Hypothalamus (tissue), 51 donors: ENCODE measurements at places on chromosomes 11 and 22.

DNA sequence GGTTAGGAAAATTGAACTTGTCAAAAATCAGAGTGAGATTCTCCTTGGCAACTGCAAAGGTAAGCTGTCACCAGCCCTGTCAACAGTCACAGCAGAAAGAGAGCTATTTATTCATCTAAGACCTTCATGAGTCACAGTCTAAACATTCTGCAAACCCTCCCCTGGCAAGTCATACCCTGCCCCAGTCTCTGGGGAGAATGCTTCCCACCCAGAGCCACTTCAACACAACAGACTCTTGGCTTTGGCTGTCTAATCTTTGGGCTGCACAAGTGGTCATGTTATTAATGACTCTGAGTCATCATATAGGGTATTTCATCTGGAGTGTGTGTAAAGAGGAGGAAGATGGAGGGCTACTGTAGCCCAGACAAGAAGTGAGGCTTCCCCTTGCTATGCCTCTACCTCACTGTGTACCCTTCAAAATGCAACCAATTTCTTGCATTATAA, 153.4 kb downstream of the CCDC34 start:
- DNase-seq = no peak

- no peak for DNase-seq
Measured at GRCh38 chr11:2826679-2827056, 58.9 kb downstream of the CDKN1C start.

DNA sequence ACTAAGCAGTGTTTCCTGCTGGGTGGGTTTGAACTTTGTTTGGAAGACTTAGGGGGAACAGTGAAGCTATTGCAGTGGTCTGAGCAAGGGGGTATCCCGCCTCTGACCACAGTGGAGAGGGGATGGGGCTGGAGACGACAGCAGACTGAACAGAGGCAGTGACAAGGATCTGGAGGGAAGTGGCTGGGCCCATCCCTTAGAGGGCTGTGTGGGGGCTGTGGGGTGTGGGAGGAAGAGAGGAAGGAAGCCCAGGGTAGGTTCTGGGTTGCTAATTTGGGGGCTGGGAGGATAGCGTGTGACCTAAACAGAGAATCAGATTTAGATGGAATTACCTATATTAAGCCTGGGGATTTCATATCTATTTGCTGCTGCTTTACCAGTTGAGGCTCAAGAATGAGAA, 70.7 kb downstream of the BMAL1 start:
- no peak for DNase-seq

GRCh38 chr11:31882951-31883392, 71.8 kb upstream of the PAX6 start:
- no peak for DNase-seq

- no peak for DNase-seq
Measured at GRCh38 chr22:43833286-43834240, 21.5 kb upstream of the EFCAB6 start.

DNA sequence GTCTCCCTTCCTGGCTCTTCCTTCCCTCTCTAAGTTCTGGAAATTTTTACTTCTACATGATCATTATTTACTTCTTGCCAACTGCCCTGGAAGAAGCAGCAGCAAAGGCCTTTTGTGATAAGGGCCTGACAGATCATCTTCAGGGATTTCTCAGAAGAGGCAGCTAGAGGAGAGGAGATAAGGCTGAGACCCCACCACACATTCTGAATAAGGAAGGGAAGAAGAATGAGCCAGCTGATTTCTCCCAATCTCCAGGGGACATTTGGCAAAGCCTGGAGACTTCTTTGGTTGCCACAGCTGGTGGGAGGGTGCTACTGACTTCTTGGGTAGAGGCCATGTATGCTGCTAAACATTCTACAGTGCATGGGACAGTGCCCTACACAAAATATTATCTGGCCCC, 122.4 kb upstream of the OR9Q1 start:
- no peak for DNase-seq

DNA sequence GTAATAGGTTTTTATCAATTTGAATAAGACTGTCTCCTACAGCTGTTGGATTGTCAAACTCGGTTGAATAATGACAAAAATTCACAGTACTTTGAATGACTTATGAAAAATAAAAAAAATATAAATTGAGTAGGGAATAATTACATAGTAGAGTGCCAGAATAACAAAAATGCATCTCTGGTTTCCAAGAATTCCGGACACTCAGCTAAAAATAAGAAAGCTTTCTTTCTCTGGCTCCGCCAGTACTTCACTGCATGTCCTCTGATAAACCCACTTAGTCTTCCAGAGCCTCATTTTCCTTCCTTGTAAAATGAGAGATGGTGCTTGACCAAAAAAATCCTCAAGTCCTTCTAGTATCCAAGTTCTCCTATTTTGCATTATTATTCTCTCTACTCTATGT, 374.6 kb upstream of the LUZP2 start:
- no peak for DNase-seq

DNA sequence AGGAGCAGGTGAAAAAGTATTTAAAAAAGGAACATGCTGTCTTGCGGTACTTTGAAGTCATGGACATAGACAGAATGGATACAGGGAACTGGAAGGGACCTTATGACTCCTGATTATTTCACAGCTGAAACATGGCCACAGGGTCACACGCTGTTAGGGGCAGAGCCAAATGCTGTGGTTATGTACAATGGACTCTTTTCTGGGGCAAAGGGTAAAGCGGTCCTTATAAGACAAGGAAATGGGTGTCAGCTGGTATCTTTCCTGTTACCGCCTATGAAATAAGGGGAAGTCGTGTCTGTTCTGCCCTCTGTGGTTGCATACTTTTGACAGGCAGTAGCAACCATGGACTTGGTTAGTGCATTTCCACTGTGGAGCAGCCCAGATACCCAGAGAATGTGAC, 12.8 kb upstream of the ST14 start:
- DNase-seq = no peak

GRCh38 chr11:71236836-71237475, 15.4 kb downstream of the SHANK2 start:
- DNase-seq = no peak

DNA sequence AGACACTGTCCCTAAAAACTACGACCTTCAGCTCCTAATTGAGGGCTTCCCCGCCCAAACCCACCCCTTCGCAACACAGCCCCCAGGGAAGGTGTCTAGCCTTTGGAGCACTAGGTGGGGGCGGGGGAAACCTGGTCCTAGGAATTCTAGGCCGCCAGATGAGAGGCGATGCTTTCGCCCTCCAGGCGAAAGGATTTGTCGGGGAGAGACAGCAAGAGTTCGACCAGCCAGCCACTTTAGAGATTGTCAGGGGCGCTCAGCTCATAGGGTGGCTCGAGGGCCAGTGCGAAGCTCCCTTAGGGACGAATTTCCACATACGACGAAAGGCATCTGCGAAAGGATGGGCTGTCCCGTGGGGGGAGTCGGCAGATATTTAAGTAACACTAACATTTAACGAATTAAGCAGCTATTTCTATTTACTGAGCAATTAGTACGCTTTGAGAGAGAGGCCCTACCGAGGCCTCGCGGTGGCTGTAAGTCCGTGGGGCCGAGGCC, 5.3 kb downstream of the CD248 start:
- DNase-seq = no peak

DNA sequence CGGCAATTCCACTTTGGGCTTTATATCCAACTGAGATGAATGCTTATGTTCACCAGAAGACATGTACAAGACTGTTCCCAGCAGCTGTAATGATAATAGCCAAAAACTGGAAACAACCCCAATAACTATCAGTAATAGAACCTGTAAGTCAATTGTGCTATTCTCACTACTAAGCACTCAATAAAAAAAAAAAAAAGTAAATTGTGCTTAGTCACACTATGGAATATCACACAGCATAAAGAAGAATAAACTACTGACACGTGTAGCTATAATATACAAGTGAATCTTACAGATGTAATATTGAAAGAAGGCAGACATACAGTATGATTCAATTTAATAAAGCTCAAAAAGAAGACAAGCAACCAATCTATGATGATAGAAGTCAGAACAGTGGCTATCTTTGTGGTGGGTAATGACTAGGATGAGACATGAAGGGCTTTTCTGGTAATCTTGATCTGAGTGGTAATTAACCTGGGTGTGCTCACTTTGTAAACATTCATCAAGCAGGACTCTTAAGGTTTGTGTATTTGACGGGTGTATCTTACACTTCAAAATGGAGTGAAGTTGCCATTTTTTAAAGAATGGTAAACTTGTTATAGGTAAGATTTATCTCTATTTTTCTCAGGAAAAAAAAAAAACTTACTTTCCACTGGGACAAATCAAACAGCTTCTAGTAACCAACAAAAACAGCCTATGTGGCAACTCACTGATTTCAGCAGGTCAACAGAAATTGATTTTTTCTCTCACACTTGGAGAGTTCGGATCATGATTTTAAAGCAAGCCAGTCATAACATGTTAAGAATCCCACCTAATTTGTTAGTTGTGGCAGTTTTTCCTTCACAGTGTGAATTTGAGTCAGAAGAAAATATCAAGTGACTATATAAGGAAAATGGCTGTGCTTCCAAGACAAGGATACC, 84.2 kb downstream of the CCDC83 start:
- DNase-seq = no peak

DNA sequence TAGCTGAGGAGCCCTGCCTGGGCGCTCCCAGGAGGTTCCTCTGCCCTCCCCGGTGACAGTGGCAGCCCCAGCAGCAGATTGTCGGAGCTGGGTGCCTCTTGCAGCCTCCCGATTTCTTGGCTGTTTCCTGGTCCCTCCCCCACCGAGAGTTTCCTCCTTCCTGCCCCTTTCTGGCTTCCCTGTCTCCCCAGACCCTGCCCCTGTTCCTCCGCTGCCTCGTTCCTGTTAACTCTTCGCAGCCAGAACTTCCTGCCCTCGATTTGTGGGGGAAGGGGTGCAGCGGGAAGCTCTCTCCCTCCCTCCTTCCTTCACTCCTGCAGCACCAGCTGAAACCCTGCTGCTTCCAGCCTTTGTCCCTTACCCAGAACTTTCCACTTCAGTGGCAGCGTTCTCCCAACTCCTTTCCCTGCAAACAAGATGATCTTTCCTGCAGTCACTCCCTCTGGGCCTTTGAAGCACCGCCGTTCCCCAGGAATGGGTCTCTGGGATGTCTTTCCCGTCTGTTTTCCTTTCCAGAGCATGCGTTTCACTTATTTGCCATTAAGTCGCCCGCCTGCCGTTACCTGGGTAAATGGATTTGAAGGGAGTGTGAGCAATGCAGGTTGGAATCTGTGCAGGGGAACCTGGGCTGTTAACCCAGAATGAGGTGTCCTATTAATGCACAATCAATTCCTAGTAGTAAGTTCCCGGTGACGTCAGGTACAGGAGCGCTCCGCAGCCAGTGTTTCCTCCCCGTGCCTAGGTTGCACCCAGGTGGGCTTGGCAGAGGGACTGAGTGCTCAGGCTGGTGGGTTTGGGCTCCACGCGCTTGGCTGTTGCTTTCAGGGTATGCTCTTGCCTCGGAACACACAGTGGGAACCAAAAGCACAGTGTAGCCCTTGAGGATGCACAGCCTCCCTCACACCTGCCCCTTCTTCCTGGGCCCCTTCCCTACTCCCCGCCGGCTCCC, 4.3 kb downstream of the GRK2 start:
- DNase-seq = no peak

DNA sequence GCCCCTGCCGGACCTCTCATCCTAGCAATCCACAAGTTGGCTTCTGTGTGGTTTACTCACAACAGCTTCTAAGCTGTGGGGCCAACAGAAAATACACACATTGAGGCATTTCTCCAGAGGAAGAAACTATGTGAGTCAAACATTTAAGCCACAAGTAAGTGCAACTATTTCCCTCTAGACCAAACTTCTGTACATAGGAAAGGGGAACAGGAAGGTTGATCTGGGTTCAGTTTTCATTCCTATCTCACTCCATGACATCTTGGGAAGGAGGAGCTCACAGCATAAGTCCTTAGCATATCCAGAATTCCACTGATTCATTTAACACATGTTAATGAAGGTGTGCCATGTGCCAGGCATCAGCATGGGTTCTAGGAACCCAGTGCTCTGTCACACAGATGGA, 72.8 kb upstream of the PICALM start:
- no peak for DNase-seq

DNA sequence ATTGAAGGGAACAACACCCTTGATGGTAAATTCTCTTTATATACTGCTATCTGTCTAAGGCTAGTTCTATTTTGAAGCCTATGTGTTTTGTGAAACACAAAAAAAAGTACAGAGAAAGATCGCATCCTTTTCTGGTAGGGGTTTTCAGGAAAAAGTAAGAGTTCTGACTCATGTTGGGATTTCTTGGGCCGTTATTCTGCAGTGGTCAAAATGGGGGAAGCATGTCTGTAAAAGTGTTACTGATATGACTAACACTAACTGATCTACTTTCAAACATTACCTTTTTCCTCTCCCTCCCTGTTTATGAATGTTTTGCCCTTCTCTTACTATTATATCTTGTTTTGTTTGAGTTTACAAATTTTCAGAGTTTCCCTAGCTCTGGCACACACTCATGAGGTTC, 53.9 kb downstream of the CTNND1 start:
- no peak for DNase-seq

- DNase-seq = no peak
Measured at GRCh38 chr22:41587347-41587723, 2.3 kb downstream of the PMM1 start.

- no peak for DNase-seq
Measured at GRCh38 chr11:119258180-119258579, 52.0 kb downstream of the CBL start.

GRCh38 chr11:2758751-2759150, 59.0 kb upstream of the KCNQ1OT1 start:
- no peak for DNase-seq

- DNase-seq = no peak
Measured at GRCh38 chr11:96708219-96708878, 318.5 kb downstream of the JRKL start.

- DNase-seq = no peak
Measured at GRCh38 chr11:34382532-34383276, 24.9 kb upstream of the ABTB2 start.

- no peak for DNase-seq
Measured at GRCh38 chr22:40878922-40879321, 17.0 kb upstream of the DNAJB7 start.

- no peak for DNase-seq
Measured at GRCh38 chr11:108239076-108239475, 16.2 kb downstream of the ATM start.

GRCh38 chr22:29512031-29512430, 32.0 kb downstream of the NEFH start:
- no peak for DNase-seq

- no peak for DNase-seq
Measured at GRCh38 chr11:4068962-4069361, 25.6 kb upstream of the RRM1 start.

DNA sequence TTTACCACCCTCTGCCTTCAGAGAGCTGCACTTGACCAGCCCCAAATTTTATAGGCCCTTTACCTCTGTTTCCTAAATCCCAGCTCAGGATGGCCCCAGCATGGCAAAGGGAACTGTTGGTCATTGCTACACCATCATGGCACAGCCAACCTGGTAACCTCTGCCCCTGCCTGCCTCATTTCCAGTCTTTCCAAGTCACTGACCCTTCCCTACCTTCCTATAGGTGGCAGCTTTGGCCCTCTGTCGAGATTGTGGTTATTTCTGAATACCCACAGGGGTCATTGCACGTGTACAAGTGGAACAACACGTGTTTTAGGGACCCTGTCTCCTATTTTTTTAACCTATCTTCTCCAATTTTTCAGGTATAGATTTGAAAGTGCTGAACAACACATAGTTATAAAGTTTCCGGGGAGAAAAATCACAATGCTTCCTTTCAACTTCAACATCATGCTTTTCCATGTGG, 2.8 kb downstream of the GALNT18 start:
- DNase-seq = no peak

GRCh38 chr11:46357483-46357936, 10.2 kb downstream of the DGKZ start:
- DNase-seq = no peak
